Activated CD8-positive, alpha-beta memory T cell treated with anti-CD3 and anti-CD28 coated beads, Interleukin-2, amount 50 U/mL, for 4 hours (primary cell): ENCODE measurements at places on chromosomes 16 and 17.
A peak's percentile ranks its signal among the peaks of the same experiment; 100 is the strongest.

- DNase-seq, result no peak
These were observed 53.0 kb downstream of the EPN2 start for GRCh38 chr17:19290066-19290705.

DNA sequence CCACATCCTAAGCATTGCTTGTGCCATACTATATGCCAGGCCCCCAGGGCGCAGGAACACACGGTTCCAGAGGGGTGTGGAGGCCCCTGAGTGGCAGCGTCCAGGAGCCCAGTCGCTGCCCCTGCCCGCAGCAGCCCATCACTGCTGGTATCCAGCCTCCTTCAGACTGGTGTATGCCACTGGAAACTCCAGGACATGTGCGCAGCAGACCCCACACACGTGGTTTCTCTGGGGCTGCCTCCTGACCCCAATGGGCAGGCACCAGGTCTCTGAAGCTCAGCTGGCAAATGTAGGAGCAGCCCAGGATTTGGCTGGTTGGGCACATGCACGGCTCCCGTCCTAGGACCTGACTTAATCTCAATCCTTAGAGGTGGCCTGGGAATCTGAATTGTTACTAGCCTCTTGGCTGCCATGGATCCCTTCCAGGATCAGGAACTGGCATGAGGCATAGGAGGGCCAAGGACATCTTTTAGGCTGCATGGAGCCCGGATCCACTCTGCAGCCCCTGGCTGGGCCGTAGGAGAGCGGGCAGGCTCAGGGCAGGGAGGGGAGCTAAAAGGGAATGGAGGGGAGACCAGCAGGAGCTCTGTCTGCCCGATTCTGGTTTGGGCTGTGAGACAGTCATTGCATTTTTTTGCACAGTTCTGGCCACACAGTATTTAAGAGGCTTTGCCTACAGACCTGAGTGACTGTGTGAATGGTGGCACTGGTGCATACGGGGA lies 62.3 kb downstream of the RAI1 start:
- no peak for DNase-seq

- no peak for DNase-seq
These were observed 21.0 kb downstream of the TSPOAP1 start for GRCh38 chr17:58307468-58308172.

DNA sequence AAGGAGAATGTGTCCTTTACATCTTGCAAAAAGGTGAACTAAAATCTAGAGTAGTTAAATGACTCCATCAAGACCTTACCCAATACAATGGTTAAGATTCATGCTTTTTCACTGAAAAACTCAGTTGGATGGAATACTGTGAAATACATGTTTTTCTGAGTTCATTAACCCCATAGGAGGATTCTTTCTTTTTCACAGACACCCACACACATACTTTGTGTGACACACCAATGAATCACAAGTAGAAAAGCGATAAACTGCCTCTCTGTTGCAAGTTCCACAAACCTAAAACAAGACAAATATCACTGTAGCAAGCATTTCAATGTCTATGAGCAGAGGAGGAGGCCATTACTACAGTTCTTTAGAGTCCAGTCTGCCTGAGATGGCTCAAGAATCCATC lies 258.8 kb upstream of the CDH5 start:
- no peak for DNase-seq

DNA sequence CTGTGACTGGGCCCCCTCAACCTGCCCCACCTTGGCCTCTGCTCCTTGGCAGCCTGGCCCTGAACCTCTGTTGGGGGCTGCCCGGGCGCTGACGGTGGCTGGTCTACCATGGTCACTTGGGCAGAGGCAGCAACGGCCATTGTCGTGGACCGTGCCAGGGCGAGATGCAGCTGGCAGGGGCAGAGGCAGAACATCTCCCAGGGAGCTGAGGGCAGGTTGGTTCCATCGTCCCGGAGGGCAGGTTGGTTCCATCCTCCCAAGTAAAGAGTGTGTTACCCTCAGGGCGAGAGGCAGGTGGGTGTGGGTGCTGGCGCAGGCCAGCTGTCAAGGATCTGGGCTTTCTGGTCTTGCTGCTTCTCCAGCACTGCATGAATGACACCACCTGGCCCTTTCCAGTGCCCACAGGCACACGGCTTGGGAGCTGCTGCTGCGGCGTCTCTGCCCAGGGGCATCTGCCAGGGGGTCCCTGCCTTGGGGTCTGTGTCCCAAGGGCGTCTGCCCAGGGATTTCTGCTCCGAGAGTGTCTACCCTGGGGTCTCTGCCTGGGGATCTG lies 12.0 kb downstream of the ACSF3 start:
- no peak for DNase-seq

DNA sequence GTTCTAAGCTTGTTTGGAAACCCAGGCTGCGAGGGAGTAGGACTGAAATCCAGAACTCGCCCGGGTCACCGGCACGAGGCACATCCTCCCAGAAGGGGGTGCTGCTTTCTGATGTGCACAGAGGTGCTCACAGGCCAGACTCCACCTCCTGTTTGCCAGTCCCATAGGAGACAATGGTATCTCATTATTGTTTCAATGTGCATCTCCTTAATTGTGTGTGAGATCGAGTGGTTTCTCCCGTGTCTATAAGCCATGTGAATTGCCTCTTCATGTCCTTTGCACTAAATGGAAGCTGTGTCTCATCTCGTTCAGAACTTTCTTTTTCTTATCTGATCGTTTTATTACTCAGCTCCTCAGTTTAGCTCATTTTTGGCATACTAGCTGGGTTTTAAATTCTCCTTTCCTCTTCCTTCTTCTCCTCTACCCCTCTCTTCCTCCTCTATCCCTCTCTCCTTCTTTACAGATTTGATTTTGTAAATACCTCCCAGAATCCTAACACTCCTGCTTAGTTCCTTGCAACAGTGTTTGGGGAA lies 32.1 kb upstream of the PRKCB start:
- peak; percentile 74 for DNase-seq

DNA sequence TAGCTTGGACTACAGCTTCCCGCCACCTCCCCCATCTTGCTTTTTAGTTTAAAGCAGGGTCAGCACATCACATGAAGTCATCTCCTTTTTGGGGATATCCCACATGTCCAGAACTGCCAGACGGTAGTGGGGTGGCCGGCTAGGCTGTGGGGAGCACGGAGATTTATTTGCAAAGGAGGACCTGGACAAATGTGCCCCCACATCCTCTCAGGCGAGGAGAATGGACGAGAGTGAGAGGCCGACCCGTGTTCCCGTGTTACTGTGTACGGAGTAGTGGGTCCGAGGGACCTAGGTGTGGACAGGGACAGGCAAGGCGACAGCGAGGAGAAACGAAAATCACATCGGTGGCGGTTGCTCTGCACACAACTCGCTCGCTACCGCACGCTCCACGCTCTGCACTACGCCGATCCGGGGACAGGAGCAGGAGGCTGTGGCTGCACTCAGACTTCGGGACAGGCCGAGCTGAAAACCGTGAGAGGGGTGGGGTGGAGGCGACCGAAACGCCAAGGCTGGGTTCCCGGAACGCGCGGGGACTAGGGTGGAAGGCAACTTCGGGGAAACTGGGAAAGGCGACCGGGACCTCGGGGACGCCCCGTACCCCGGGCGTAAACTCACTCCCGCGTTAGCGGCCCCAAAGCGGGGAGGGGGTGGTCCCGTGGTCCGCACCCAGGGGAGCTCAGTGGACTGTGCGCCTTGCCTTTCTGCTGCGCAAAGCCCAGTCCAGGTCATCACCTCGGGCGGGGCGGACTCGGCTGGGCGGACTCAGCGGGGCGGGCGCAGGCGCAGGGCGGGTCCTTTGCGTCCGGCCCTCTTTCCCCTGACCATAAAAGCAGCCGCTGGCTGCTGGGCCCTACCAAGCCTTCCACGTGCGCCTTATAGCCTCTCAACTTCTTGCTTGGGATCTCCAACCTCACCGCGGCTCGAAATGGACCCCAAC lies at the start of gene MT1A:
Gene MT1A, plus strand, starts transcription at position 853 of the 937 bp plus-strand sequence. Its CDS starts 73 bp downstream, at position 926.
- DNase-seq, result no peak

DNA sequence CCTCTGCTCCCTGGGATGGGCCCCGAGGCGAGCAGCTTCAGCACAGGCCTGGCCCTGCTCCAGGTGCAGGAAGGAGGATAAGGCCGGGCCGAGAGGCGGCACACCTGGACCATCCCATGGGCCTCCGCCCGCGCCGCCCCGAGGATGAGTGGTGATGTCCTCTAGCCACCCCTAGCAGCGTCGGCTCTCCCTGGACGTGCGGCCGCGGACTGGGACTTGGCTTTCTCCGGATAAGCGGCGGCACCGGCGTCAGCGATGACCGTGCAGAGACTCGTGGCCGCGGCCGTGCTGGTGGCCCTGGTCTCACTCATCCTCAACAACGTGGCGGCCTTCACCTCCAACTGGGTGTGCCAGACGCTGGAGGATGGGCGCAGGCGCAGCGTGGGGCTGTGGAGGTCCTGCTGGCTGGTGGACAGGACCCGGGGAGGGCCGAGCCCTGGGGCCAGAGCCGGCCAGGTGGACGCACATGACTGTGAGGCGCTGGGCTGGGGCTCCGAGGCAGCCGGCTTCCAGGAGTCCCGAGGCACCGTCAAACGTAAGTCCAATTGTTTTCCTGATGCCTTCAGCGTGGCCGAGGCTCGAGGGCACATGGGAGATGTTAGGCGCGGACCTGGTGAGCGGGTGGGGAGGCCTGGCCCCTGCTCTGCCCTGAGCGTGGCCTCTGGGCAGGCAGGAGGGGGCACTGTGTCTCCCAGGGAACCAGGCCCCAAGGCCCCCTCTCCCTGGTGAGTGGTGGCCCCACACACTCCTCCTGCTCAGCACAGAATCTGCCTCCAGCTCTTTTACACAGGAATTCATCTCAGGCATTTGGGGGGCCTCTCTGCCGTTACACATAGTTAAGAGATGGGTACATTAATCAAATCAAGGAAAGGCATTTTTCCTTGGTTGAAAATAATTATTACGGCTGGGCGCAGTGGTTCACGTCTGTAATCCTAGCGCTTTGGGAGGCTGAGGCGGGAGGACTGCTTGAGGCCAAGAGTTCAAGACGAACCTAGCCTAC lies 855 bp downstream of the TMEM204 start:
- no peak for DNase-seq

DNA sequence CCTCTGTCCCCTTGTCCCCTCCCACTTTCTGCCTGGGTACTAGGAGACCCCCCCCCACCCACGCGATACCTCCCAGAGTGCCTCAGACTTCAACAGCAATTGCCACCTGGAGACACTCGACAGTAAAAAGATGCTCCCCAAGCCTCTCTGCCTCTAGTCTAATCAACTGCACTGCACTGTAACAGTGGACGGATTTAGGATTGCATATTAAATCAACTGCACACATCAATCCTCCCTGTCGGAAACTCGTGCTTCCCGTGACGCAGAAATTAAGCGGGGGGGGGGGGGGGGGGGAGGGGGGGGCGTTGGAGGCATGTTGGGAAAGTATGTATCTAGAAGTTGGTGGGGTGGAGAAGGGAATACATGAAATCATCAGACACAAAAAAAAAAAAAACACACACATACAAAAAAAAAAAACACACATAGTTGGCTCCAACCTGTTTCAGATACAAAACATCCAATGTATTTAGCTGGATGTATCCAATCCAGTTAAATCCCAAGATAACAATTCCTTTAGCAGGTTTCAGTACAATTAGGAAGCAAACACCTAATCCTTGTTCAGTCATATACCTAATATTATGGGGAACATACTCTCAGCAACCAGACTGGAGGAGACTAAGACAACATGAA lies 29.7 kb downstream of the FAM222B start:
- no peak for DNase-seq

- DNase-seq, result peak; percentile 73
These were observed at the start of gene SCPEP1 for GRCh38 chr17:56977673-56978395. SCPEP1 (plus strand) TSS chr17:56978131; CDS start chr17:56978160, 29 bp downstream.

GRCh38 chr17:1142561-1142971 lies 37.2 kb downstream of the ABR start:
- DNase-seq, result no peak

- no peak for DNase-seq
These were observed 385.5 kb downstream of the TMEM114 start for GRCh38 chr16:8204769-8205168.

- DNase-seq, result no peak
These were observed 295.5 kb downstream of the CDH11 start for GRCh38 chr16:64826374-64826773.

DNA sequence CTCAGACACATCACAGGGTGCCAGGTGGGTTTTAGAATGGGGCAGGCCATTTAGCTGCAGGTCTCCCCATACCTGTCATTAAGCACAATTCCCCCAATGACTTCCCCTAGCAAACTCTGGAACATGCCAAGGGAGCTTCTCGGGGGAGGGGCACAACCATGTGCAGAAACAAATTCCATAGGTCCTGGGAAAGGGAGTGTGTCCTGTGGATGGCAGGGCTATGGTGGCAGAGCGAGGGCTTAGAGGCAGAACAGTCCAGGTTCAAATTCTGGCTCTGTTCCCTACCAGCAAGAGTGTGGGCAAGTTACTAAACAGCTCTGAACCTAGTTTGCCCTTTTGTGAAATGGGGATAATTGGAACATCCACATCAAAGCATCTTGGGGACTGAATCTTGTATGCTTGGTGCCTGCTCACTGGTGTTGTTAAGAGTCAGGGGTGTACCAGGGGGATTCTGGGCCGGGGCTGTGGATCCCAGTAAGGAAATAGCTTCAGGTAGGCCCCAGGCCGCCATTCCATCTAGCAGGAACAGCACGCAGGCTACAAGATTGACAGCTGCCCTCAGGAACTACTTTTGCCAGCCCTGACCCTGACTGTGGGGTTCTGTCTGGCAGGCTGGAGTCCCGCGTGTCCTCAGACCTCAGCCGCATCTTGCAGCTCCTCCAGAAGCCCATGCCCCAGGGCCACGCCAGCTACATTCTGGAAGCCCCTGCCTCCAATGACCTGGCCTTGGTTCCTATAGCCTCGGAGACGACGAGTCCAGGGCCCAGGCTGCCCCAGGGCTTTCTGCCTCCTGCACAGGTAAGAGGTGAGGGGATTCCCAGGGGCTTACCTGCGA lies 5.6 kb upstream of the DCAF7 start:
- DNase-seq, result no peak

- no peak for DNase-seq
These were observed 33.8 kb upstream of the NF1 start for GRCh38 chr17:31060791-31061550.

- no peak for DNase-seq
These were observed 171.7 kb downstream of the KATNIP start for GRCh38 chr16:27721531-27722181.

- peak; percentile 66 for DNase-seq
These were observed at the start of gene TNFRSF12A for GRCh38 chr16:3020247-3020603. TNFRSF12A (plus strand) TSS chr16:3020368; CDS start chr16:3020398, 30 bp downstream.

- no peak for DNase-seq
These were observed 1689.3 kb downstream of the TP53TG3F start for GRCh38 chr16:35148748-35149147.

- DNase-seq, result peak; percentile 22
These were observed 24.3 kb upstream of the RFFL start for GRCh38 chr17:35087731-35088355.

DNA sequence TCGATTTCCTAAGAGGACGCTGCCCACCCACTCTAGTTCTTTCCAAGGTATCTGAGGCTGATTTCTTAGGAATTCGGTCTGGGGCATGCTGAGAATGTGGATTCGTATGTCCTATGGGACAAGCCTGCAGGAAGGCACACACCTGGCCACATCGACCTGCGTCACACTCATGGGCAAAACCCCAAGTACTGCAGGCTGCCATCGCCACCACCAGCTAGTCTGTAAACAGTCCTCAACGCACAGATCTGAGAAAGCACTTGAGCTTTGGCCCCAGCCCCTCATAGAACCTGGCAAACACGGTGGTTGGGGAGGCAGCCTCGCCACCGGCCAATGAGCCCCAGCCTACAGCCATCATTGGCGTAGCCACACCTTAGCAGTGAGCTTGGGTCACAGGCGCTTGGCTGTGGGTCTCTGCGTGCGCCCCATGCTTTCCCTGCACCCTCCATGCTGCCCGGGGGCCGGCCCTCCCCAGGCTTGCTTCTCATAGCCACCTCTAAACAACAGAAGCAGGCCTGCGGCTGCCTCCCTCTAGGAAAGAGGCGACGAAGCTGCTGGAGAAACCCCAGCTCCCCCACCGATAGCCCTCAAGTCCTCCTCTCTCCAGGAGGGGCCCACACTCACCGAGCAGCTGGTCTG lies 75.1 kb downstream of the ZNF778 start:
- DNase-seq, result no peak

GRCh38 chr17:79080349-79080748 lies 5.7 kb downstream of the ENGASE start:
- DNase-seq, result no peak
